Activated CD4-positive, alpha-beta T cell treated with anti-CD3 and anti-CD28 coated beads for 48 hours (primary cell): ENCODE measurements at places on chromosomes 11 and 22.

- DNase-seq: no peak
These were observed 387.7 kb downstream of the NXPE2 start for GRCh38 chr11:115065830-115066664.

DNA sequence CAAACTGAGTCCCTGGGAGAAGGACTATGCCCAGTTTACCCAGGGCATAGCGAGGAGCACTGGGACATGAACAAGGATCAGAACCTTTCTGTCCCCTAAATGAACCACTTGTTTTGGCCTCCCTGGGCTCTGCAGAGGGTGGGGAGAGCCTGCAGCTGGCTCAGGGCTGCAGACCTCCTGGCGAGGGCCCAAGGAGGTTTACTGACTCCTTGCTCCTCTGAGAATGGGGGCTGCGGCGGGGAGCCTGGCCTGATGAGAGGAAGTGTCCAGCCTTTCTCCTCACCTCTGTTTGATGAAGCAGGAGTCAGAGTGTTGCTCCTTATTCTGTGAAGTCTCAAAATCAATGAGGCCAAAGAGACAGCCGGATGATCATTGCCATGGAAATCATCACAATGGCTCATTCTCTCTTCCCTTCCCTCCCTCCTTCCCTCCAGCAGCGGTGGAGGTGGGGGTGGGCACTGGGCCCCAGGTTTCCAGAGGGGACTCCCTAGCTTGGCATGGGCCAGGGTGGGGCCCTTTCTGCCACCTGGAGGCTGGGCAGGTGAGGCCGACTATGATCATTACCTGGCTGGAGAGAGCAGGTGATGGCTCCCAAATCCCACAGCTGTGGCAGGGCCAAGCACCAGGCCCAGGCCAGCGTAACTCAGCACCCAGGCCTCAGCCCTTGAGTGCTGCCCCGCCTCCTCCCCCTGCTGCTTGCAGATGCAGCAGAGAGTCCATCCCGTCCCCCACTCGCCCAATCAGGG, 169.7 kb downstream of the CEP164 start:
- DNase-seq: no peak

DNA sequence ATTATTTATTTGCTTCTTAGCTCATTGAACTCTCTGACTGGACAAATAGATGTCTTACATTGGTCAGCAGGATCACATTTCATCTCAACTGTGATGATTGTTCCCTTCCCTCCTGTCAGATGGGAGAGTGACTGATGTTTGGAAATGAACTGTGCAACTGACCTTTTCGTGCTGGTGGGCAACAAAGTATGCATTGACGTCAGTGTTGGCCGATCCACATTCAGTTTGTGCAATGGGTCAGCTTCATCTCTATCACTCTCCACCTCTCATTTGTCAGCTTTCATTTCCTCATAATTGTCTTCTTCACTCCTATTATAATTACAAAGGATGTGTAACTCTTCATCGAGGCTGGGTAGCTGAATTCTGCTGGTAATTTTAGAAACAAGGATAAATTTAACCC, 71.3 kb downstream of the PPP2R1B start:
- no peak for DNase-seq

GRCh38 chr22:17101475-17102296, 16.9 kb downstream of the IL17RA start:
- DNase-seq: no peak

DNA sequence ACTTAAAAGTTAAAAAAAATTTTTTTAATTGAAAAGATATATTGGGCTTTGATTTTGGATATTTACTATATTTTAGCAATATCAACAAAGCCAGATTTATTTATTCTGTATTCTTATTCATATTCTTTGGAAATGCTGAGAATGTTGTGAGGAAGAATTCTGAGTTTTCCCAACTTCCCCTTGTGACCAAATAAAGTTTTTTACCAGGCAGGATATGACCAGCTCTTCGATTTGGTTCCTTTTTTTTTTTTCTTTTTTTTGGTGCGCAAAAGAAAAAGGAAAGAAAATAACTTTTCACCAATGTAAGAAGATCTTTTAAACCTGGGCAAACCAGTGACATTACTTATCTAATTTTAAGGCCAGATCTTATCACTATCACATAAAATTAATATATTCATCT, 12.9 kb downstream of the TCP11L1 start:
- DNase-seq: no peak

DNA sequence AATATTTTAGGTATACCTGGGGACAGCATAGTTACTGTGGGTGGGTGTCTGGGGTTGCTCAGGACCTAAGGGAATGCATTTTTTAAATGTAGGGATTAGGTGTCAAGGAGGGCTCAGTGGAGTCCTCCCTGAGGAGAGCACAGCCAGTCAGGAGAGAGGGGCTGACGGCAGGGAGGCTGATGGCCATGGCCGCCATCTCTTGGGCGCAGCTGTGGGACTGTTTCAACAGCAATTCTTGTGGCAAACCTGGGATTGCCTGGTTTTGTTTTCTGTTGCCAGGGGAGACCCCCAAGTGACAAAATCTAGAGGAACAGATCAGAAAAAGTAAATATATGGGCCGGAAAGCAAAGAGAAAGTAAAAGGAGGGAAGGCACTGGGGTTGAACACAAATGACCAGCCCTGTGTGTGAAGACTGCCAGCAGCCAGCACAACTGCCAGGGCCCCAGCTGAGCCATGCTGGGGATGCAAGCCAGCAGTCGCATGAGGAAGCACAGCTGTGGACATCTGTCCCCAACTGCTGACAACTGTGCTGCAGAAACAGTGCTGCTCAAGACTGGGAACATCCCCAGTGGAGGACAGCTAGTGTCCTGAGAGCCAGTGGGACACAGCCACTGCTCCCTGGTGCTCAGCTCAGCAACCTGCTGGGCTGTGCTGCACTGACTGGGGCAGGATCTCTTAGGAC, 10.5 kb downstream of the MIF start:
- DNase-seq: no peak

GRCh38 chr22:35896111-35896705, 132.4 kb downstream of the RBFOX2 start:
- no peak for DNase-seq

- no peak for DNase-seq
These were observed 54.2 kb downstream of the CNTF start for GRCh38 chr11:58676563-58677135.

- DNase-seq: no peak
These were observed 11.4 kb downstream of the ETS1 start for GRCh38 chr11:128575961-128576350.

- DNase-seq: no peak
These were observed 30.0 kb upstream of the SMCO4 start for GRCh38 chr11:93573184-93573583.

DNA sequence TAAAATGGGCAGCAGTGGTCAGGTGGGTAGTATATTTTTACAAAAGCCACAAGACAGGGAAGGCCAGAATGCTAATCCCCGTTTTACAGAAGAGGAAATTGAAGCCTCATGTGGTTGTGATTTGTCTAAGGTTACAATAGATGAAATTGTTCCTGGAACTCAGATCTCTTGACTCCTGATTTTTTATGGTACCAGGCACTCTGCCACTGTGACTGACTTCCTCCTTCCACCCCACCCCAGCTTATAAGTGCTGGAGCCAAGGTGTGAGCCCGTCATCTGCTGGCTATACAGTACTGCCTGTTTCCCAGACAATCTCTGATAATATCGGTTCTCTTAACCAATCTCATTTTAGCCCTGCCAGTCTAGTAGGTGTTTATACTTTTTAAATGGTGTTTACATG, 1.9 kb downstream of the SLC5A1 start:
- no peak for DNase-seq

- DNase-seq: no peak
These were observed 18.9 kb upstream of the IL17REL start for GRCh38 chr22:50031189-50032091.

GRCh38 chr11:134541355-134541754, 129.3 kb upstream of the B3GAT1 start:
- DNase-seq: no peak

DNA sequence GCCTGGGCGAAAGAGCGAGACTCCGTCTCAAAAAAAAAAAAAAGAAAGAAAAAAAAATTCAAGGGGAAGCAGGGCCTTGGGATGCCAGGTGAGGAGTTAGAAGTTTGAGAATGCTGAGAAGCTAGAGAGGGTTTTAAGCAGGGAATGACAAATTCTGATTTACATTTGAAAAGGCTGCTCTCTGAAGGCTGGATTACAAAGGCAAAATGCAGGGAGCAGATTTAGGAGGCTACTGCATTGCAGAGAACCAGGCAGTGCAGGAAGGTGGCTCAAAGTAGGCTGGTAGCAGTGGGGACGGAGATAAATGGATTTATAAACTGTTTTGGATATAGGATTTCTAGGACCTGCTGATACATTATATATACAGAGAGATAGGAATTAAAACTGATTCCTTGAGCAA, 66.6 kb downstream of the KCNC1 start:
- DNase-seq: no peak

DNA sequence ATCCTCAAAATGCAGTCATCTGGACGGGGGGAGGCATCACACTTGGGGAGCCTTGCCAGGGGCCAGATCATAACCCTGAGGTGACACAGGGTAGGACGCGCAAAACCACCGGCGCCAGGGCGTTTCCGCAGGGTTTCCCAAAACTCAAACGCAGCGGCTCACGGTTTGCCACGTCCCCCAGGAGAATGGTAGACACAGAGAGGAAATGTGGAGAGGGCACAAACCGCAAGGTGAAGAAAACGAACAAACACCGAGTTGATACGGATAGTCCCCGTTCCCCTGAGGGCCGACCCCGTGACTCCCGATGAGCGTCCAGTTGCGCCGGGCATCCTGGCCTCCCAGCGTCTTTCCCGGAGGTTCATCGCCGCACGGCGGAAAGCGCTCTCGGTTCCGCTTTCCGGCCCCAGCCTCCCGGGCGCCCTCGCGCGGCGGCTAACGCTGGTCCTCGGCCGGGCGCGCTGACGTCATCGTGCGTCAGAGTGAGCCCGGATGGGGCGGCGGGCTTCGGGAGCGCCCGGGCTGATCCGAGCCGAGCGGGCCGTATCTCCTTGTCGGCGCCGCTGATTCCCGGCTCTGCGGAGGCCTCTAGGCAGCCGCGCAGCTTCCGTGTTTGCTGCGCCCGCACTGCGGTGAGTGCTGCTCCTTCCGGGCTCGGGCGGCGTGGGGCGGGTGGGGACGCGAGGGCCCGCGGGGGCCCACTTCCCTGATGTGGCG, at the start of gene BIRC2:
BIRC2 (plus strand) TSS at position 467 of the 714 bp plus-strand sequence. CDS start 2,641 bp downstream, outside the sequence.
- peak; percentile 97 for DNase-seq

DNA sequence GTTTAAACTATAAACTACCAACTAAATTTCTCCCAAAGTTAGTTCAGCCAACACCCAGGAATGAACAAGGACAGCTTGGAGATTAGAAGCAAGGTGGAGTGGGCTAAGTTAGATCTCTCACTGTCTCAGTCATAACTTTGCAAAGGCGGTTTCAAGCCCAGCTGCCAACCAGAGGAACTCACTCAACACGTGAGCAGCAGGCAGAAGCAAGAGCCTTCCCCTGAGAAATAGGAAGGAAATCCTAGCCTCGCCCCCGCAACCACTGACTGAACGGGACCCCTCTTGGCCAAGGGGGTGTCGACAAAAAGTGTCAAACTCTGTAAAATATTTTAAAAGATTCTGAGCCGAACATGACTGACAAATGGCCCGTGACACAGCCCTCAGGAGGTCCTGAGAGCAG, 4.4 kb upstream of the KRTAP5-9 start:
- DNase-seq: peak; percentile 7

DNA sequence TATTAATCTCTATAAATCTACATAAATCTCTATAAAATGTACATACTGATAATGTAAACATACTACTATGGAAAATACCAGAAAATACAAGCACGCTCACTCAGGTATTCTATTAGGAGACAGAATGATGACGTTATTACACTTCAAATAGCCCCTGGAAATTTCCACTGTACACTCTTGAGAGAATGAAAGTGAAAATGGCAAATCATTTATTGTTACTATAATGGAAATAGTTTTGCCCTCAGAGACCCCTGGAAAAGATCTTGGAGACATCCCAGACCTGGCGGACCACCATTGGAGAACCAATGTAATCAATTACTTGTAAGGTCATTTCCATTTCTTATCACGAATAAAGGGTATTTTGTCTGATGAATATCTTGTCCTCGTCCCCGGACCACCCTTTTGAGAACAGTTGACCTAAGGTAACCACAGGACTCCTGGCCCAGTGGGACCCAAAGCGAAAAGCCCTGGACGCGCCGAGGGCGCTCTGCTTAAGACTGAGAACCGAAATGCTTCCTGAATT, 509 bp upstream of the PRRG4 start:
- DNase-seq: no peak

DNA sequence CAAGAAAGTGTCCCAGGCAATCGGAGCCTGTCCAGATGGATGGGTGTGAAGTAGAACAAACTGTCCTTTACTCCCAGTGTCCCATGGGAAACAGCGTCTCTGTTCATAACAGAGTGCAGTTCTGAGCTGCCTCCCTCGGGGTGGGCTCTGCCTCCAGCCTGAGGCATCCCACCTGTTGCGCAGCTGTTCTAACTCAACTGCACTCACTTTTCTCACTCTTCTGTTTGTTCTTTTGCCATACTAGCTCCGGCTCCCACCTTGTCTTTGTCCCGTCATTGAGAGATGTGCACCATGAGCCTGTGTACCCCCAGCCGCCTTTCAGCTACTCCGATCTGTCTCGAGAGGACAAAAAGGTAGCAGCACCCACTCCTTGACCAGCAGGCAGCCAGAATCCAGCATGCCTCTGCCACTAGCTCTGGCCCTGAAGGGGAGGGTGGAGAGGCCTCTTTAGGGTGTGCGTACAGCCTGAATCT, 20.7 kb upstream of the CDC42EP2 start:
- no peak for DNase-seq

- DNase-seq: no peak
These were observed 566 bp downstream of the INTS4 start for GRCh38 chr11:77993902-77994301.

- no peak for DNase-seq
These were observed 125.1 kb downstream of the SERGEF start for GRCh38 chr11:17887779-17888178.

DNA sequence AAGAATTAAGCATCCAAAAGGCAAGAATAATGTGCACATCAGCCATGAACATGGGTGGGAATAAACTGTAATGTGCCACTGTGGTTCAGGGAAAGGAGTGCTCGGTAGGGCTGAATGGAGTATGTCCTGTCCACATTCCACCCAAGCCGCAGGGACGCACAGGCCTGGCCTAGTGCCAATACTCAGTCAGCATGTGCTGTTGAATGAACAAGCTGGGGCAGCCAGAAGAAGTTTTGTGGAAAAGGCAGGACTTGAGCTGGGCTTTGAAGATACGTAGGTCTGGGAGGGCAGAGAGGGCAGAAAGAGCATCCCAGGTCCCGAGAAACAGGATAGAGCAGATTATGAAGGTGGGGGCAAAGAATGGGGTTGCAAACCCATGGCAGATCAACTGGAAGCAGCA, 60.0 kb upstream of the PLET1 start:
- DNase-seq: no peak

GRCh38 chr11:106601684-106602297, 416.5 kb downstream of the GUCY1A2 start:
- no peak for DNase-seq

- DNase-seq: no peak
These were observed 3.8 kb upstream of the TUT1 start for GRCh38 chr11:62595124-62595523.

DNA sequence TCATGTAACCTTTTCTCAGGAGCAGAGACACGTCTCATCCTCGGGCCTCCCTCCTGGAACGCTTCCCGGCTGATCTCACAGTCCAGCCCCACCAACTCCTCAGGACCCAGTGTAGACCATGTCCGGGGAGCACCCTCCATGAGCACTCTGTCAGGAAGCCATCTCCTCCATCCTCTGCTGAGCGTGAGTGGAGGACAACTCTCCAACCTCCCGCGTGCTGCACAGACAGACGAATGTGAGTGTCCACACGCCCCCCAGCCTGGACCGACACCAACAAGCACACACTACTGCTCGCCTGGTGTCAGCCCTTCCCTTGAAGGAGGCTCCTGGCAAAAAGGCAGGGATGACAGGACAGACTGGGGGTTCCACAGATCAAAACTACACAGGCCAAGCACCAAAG, 86.6 kb downstream of the SHANK2 start:
- no peak for DNase-seq

GRCh38 chr11:125941267-125941618, 4.6 kb upstream of the VSIG10L2 start:
- DNase-seq: no peak
